ENCODE measurements at places on chromosomes 2 and 18.
A peak's percentile ranks its signal among the peaks of the same experiment; 100 is the strongest.

GRCh38 chr2:204545861-204546735 lies 823 bp downstream of the PARD3B start:
- DNase-seq, result no peak

DNA sequence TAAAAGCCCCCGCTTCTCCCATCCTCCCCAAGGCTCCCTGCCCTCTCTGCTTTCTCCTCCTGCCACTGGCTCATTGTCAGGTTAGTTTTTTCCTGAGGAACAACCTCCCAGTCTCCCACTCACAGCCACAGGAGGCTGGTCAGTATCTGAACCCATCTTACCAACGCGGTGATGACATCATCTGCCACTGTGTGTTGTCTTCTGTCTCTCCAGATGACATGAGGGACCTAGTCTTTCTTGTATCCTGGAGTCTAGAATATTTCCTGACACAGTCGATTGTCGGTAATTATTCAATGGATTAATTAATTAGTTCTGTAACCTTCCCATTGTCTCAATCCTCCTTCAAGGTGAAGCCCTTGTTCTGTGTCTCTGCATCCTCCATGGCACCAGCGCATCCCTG lies 290.2 kb downstream of the GALR1 start:
- no peak for DNase-seq

GRCh38 chr2:227374158-227374557 lies 4.9 kb downstream of the TM4SF20 start:
- DNase-seq, result no peak

DNA sequence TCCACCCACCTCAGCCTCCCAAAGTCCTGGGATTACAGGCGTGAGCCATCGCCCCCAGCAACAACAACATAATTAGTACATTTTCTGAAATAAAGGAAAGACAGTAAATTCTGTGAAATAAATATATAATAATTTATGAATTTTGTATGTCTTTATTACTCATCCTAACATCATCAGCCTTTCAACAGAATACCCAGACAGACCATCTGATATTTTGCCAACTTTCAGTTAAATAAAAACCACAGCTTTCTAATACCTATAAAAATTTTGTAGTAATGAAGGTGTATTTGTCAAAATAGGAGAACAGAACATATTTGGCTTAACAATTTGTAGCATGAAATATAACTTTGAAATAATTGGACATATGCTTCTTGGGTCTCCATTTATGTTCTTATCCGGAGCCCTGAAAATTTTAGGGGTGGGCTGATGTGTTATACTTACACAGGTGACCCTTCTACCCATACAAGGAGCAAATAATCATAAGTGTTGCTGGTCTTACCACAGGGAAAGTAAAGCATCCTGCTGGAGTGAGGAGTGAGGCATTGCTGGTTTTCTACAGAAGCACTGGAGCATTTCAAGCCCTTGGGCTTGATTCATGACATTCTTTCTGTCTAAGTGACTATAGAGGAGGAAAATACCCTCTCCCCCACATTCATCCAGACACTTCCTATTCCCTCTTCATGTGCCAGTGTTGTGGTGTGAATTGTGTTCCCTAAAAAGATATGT lies 99.3 kb downstream of the SPOPL start:
- no peak for DNase-seq

- DNase-seq, result no peak
Measured at GRCh38 chr2:95308426-95308990, 11.4 kb downstream of the KCNIP3 start.

GRCh38 chr2:191105082-191105481 lies 45.7 kb downstream of the STAT4 start:
- no peak for DNase-seq

DNA sequence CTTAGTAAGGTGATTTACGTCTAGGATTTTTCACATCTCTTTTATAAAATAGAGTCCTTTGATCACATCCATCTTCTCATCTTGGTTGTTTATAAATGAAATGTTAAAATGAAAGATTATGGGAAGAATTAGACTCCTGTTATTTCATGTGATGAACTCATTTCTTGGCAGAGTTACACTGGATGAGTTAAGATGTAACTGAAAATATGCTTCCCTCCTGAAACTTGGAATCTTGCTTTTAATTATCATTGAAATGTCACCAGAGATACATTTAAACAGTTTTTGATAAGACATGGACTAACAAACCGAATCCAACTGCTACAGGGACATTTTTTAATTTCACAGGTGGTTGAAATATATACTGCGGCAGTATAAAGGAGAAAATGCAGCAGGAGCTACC lies 274.0 kb downstream of the DLGAP1 start:
- DNase-seq, result no peak

DNA sequence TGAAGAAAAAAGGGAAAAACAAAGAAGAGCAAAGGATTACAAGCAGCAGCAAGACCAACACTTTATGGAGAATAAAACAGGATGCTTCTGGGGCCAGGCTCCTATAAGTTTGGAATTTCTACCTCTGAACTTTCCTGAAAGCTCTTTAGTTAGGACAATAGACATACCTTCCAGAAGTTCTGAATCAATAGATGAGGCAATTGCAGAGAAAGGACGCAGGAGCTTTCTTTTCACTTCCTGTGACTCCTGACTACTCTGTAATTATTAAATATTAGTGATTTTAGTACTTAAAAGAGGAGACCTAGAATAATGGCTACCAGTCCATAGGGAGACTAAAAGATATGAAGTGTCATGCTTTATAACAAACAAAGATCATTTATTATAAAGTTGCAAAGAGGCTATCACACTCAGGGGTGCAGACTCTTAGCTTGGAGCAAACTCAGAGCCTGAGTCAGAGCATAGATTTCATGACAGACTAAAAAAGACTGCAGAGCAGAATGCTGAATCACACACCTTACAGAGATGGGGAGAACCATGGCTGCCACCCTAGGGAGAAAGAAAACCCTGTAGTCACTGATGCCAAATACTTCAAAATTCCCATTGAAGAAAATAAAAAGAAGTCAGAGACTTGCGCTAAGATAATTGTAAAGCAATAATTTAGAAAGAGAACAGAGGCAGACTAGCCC lies 52.5 kb upstream of the FAM136A start:
- no peak for DNase-seq

- no peak for DNase-seq
Measured at GRCh38 chr2:219803294-219803693, 175.9 kb downstream of the SLC4A3 start.

- DNase-seq, result no peak
Measured at GRCh38 chr2:71730785-71731383, 277.5 kb downstream of the DYSF start.

- DNase-seq, result peak; percentile 9
Measured at GRCh38 chr2:23687214-23687613, 239.7 kb downstream of the ATAD2B start.

GRCh38 chr18:57630754-57631595 lies 9.3 kb upstream of the NARS1 start:
- no peak for DNase-seq

DNA sequence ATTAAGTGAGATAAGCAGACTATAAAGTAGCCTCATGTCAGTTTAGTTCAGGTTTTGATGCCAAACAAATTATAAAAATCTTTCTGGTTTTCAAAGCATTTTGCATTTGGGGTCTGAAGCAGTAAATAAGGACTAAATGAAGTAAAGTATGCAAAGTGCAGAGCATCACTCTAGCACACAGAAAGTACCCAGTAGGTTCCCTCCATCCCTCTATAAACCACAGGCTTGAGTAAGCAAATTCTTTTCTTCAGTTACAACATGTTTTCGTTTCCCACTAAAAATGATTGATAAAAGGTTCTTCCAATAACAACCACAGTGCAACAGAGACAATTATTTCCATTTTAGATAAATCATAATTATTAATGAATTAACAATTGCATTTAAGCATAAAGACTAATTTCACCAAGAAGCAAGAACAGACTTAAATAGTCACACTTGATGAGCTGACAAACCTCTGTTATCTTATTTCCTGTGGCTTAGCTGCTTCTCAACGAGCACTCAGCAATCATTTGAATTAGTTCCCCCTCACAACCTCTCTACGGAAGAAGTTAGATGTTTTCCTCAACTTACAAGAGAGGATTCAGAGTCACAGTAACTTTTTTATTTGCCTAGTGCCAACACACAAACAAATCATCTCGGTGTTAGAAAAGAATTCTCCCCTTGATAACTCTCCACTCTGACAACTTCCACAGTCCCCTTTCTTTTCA lies 249.8 kb downstream of the NBAS start:
- no peak for DNase-seq

- DNase-seq, result no peak
Measured at GRCh38 chr18:10916865-10917264, 232.5 kb downstream of the PIEZO2 start.

GRCh38 chr18:53798516-53798915 lies 426.0 kb downstream of the MBD2 start:
- DNase-seq, result no peak

GRCh38 chr18:54268751-54269150 lies 566 bp upstream of the POLI start:
- DNase-seq, result no peak

DNA sequence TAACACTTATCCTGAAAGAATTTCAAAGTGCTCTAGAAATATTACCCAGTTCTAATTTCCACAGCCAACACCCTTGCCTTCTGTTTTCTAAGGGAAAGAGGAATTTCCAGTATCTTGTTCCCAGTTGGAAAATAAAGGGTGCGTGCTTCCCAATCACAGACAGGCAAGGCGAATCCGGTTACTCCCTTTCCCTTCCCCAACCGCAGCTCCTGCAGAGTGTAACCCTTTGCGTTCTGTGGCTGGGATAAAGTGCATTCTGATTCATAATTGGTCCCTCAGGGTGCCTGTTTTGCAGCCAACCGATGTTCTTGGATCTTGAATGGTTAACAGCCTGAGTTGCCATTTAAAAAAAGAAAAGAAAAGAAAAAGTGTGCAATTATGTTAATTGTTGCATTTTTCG lies 40.6 kb upstream of the PGAP1 start:
- DNase-seq, result no peak

DNA sequence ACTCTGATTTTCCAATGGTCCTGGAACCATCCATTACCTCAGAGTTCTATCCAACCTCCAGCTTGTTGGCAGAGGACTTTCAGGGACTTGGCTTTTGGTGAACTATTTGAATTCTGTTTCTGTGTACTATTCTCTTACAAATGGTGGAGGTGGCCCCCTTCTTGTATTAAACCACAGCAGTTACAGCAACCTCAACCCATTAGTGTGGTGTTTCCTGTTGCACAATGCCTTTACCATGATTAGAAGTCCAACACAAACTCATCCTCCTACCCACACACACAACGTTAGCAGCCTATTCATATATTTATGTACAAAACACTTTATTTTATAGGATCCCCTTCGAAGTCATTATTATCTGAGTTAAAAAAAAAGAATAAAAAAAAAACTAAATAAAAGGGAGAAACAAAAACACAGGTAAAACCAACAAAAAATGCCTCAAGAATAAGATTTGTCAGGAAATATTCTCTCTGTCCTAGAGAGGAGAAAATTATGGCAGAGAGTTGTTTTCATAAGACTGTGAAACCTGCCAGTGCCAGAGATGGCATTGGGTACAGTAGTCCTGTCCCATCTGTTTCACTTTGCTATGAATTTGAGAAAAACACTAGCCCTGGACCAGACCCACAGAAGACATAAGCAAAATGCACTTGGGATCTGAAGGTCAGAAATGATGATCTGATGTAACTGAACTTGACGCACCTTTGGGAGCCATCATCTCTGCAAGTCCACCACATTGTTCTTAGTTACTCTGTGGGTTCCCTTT lies 1896.0 kb upstream of the PIK3C3 start:
- no peak for DNase-seq

GRCh38 chr18:58258692-58259342 lies 214.8 kb downstream of the NEDD4L start:
- no peak for DNase-seq

DNA sequence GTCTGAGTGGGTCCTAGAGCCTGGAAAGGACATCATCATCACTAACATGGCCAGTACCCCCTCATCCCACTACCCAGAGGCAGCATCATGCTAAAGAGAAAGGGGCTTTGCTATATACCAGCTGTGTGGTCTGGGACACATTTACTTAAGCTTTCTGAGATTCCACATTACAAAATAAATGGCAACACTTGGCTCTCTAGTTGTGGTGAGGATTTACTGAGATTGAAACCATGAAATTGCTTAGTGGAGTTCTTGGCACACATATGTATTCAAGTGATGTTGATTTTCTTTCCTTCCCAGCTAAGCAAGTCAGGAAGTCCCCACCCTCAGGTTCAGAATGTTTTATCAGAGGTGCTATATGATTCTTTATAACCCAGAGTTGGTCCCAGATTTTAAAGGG lies 362.0 kb downstream of the CLIP4 start:
- DNase-seq, result no peak

DNA sequence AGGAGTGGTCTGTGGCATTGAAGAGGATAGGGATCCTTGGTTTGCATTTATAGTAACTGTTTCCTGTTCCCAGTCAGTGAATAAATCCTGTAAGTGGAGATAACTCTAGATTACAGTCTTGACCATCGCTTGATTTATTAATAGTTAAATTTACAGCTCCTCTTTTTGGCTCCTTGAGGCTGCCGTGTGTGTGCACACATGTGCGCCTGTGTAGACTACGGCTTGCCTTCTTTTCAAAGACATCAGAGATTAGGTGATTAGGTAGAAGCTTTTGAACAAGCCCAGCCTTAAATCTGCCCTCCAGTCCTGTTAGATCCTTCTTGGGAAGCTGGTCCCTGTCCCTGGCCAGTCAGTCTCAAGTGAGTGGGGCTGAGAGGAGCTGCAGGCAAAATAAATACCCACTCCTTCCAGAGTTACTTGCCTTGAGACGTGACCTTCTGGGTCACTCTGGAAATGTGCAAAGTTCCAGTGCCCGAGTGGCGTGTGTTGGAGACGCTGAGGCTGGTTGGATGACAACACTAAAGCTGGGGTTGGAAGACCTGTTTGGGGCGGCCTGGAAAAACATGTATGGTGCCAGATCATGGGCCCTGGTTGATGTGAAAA lies 32.0 kb downstream of the TCF7L1 start:
- no peak for DNase-seq

GRCh38 chr2:222399038-222399783 lies 25.1 kb upstream of the SGPP2 start:
- no peak for DNase-seq

DNA sequence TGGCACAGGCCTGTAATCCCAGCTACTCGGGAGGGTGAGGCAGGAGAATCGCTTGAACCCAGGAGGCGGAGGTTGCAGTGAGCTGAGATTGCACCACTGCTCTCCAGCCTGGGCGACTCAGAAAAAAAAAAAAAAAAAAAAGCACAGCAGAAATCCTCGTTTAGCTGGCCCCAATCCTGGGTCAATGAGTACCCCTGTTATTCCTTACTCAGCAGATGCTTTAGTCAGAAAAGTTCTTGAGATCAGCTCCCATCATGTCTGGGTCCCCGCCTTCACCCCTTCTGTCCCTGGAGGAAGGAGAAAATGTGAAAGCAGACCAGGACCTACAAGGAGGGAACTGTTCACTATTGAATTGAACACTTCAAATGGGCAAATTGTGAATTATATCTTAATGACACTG lies 16.4 kb upstream of the KCNG3 start:
- DNase-seq, result no peak

GRCh38 chr2:173984866-173985604 lies 19.9 kb upstream of the SP3 start:
- no peak for DNase-seq

Data from left ventricle myocardium superior (tissue), 1 donor.